ENCODE measurements at places on chromosomes 4 and X.
A peak's percentile ranks its signal among the peaks of the same experiment; 100 is the strongest.

DNA sequence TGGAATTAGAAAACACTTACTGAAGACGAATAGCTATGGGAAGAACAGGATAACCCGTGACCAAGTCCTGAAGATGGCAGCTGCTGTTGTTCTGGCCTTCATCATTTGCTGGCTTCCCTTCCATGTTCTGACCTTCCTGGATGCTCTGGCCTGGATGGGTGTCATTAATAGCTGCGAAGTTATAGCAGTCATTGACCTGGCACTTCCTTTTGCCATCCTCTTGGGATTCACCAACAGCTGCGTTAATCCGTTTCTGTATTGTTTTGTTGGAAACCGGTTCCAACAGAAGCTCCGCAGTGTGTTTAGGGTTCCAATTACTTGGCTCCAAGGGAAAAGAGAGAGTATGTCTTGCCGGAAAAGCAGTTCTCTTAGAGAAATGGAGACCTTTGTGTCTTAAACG is 2.4 kb downstream of the AGTR2 start:
- no peak for DNase-seq

DNA sequence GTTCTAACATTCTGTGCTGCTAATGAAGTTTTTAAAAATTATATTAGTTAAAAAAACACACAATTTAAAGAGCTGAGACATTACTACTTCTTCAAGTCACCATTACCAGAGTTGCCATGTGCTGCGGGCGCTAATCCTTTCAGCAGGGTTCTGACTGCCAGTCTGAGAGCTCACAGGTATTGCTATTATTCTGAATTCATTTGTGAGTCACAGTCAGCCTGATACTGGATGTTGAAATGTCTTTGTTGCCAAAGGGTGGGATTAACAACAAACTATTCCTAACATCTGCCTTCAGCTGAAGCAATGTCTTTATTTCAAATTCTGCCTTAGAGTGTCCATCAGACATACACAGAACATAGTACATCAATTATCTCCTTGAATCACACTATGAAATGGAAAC is 197.1 kb upstream of the FGF13 start:
- no peak for DNase-seq

GRCh38 chrX:121165930-121166359 is 118.5 kb downstream of the GLUD2 start:
- DNase-seq = no peak

- no peak for DNase-seq
Observed at GRCh38 chrX:46279925-46280313, 265.3 kb downstream of the ZNF674 start.

DNA sequence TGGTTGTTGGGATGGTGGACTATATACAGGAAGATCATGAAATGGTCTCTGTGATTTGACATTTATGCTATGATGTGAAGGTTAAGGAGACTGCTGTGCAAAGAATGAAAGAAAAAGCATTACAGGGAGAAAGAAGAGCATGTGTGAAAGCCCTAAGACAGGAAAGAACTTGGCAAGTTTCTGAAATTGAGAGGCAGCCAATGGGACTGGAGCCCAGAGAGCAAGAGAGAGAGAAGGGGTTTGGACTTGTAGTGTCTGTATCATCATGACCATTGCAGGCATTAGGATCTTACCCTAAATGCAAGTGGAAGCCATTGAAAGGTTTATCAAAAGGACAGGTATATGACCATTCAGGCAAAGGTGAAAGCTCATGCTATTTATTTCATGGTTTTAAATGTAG is 147.1 kb downstream of the NAA11 start:
- no peak for DNase-seq

DNA sequence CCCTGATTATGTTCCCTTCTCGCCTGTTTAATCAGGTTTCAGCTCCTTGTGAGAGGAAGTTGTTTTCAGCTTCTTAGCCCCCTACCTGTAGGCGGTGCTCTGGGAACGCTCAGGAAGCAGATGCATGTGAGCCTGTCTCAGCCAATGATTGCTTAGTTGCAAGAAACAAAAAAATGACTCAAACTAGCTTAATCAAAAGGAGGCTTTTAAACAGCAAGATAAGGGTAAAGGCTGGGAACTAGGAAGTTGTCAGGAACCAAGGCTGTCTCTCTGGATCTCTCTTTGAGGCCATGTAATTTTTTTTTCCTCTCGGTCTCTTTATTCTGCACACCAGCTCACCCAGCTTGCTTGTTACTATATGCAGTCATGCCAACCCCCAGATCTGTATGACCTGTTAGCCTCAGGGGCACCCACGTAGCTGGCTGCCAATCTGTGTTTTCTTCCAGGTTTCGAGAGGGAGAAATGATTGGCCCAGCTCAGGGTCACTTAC is 109.1 kb downstream of the PTTG2 start:
- peak; percentile 80 for DNase-seq

DNA sequence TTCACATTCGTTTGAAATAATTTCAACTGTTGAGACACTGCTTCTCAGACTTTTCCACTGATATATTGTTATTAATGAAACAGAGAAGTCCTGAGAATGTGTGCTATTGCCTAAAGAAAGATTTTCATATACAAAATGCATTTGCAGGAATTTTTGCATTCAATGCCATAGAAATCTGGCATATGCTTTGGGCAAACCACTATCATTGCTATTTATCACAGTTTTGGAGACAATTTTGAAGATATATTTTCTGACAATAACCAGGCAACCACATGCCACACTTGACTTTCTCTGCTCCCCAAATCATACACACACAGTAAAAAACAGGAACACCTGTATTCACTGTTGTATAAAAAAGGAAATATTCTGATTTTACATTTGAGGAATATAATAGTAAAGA is 1303.7 kb upstream of the IGFBP7 start:
- no peak for DNase-seq

- DNase-seq = no peak
Observed at GRCh38 chr4:114264452-114264851, 285.0 kb upstream of the ARSJ start.

DNA sequence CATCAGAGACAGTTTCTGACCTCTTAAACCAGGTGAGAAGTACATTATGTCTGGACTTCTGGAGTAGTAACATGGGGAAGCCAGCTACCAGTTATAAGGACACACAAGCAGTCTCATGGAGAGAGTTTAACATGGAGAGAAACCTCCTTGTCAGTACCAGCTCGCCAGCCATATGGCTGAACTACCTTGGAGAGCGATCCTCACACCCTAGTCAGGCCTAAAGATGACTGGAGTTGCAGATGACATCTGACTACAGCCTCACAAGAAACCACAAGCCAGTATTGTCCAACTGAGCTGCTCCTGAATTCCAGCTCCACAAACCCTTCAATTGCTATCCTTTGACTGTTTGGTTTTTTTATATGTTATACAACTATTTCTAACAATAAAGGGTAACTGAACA is 49.8 kb downstream of the PDHA2 start:
- no peak for DNase-seq

DNA sequence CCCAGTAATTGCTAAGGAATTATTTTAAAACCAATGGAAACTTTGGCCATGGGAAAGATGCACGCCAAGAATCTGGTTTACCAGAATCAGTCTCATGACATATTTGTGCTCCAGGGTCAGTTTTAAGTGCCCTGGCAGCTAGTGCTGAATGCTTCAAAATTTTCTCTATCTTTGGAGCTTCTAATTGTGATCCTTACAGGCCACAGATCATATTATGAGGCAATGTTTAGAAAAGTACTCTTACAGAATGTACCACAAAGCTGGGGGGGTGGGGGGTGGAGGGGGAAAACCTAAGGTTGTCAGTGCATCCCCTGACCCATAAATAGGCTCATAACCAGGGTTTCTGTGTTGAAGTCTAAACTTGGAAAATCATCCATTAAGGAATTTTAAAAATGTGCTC is 514.5 kb downstream of the INPP4B start:
- no peak for DNase-seq

- no peak for DNase-seq
Observed at GRCh38 chr4:79864500-79865200, 208.4 kb downstream of the ANTXR2 start.

DNA sequence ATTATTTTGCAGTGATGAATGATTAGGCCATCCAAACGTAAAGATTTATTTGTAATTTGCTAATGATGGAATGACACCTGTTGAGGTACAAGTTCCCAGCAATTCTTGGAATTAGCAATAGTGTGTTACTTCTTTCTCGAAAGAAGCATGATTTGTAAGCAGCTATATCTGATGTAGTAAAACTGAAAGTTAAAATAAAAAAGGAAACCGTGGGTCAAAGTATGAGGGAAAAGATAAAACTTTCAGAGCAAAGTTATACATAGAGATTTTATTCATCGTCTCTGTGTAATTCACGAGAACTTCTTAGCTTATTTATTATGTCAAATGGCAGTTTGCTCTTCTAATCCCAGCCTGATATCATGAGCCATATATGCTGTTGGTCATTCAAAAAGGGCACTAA is 59.0 kb downstream of the NFKB1 start:
- DNase-seq = no peak

DNA sequence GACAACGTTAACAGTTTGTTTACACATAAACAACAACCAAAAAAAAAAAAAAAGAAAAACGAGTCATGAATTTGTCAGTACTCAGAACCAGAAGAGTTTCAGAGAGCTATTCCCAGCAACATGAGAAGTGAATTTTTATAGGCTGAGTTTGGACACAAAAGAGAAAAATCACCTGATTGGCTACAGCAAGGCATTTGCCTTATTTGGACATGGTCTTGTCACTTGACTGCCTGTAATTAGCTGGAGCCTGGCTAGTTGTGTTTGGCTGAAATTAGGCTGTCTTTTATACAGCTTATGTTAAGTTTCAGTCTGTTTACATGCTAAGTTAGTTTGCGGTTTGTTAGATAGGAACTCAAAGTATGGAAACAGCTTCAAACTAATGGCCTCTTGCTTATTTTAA is 880 bp upstream of the TEX13A start:
- no peak for DNase-seq

- no peak for DNase-seq
Observed at GRCh38 chr4:30836231-30836630, 116.1 kb downstream of the PCDH7 start.

DNA sequence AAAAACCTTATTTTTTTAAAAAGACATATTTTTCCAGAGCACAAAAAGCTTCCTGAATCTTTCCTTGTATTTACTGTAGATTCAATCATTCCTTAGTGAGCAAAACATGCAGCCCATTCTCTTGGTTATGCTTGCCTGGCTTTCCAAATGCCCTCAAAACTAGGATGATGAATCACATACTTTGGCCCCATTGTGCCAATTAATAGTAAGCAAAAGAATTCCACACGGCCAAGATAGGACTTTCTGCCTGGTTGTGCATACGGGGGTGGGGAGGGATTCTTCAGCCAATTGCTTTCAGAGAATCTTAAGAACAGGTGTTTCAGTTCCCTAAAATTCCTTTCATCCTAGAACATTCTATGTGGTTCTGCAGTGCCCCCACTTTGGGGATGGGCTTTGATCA is 7.0 kb downstream of the RAI2 start:
- no peak for DNase-seq

GRCh38 chrX:153321381-153322124 is at the start of gene PNMA6F:
Gene PNMA6F (minus strand): TSS chrX:153321767. CDS start chrX:153320674, 1,093 bp downstream.
- DNase-seq = no peak

GRCh38 chr4:90543419-90544170 is 416.4 kb downstream of the CCSER1 start:
- no peak for DNase-seq

DNA sequence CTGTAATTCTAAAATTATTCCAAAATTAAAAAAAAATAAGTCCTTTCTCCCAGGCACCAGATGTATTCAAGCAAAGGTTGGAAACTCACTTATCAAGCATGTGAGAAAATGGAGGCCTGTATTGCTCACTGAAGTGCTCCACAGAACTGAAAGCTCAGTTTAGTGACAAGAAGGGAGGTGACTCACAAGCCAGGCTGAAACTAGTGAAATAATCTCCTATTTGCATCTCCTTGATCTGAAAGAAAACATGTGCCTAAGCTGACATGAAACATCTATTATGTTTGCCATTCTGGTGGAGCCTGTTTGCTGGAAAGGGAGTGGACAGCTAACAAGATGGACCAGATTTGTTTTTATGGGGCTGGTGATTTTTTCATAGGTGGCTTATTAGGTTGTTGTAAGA is 54.0 kb upstream of the AMELX start:
- peak; percentile 5 for DNase-seq

DNA sequence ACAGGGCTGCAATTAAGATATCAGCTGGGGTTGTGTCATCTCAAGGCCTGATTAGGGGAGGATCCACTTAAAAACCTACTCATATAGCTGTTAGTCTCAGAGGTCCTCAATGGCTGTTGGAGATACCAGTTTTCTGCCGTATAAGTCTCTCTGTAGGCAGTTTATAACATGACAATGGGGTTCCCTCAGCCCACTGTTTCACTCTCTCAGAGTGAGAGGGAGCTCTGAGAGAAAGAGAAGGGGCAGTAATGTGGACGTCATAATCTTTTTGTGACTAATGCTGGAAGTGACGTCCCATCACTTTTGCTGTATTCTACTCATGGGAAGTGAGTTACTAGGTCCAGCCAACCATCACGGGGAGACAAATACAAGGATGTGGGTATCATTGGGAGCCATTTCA is 70.3 kb downstream of the STIM2 start:
- DNase-seq = no peak

- DNase-seq = peak; percentile 25
Observed at GRCh38 chrX:119266364-119266995, 30.4 kb downstream of the PGRMC1 start.

DNA sequence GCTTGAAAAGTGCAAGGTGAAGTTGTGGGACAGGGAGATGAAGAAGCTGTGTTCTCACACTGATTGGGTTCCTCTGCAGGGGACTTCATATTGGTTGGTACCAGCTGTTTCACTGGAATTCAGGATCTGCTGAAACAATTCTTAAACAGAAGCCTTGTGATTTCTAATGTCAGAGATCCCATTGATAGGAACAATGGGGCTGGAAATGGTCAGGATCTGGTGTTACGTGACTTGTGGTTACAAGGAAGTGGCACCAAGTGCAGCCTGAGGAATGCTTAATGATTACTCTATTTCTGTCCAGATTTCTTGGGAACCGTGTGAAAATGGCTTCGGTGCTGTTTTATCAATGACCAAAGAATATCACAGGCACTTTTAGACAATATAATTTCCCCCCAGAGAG is 68.1 kb downstream of the MOSPD2 start:
- DNase-seq = no peak

DNA sequence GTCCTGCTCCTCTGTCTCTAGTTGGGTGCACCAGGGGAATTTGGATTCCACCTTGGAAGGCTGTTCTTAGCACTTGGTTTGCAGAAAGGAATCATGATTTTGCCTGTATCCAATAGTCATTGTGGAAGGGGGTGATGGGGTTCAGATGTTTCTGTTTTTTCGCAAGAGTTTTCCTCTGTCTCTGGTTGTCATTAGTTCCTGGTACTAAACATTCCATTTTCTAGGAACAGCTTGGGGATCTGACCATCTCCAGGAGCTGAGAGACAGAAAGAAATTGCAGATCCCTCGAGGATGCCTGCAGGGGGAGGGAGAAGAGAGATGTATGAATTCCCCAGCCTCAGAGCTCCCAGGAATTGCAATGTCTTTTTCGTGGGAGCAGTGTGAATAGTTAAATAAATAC is 70.9 kb downstream of the CYTL1 start:
- no peak for DNase-seq

- no peak for DNase-seq
Observed at GRCh38 chrX:37599729-37600128, 28.3 kb downstream of the LANCL3 start.
